Activated CD4-positive, alpha-beta T cell treated with anti-CD3 and anti-CD28 coated beads, Interleukin-2, amount 50 U/mL, for 24 hours (primary cell): ENCODE measurements at places on chromosomes 7 and 10.

DNA sequence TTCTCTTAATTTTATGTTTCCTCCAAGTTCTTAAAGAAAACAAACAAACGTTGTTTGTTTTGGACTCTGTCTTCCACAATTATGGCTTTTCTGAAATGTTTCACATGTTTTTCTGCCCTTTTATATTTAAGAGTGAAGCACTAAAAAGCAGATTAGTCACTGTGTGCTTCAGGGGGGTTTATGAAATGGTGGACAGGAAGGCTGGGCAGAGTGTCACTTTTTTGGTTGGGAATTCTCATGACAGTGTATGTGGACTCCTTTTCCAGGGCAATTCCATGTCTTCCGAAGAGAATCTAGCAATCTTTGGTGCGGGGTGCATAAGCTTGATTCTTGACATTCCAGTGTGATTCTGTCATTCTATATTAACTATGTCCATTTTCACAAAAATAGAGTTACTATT is 669.4 kb downstream of the PARD3 start:
- DNase-seq = no peak

DNA sequence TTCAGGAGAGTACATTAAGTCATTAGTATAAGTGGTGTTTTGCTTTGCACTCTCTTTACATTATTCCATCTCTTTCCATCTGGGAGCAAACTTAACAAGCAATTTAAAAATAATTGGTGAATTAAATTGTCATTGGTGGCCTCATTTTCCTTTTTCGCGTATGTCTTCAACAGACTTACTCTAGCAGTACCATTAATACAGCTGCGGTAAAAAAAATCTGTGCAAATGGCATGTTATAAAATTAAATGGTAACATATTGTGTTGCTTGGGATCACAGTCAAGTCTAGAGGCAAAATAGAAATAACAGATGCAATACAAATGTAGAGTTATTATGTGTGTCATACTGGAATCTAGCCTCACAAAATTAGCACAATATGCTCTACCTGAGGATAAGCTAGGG is 322.4 kb downstream of the PCDH15 start:
- no peak for DNase-seq

- no peak for DNase-seq
These were observed 28.8 kb downstream of the ITGB8 start for GRCh38 chr7:20359341-20359963.

DNA sequence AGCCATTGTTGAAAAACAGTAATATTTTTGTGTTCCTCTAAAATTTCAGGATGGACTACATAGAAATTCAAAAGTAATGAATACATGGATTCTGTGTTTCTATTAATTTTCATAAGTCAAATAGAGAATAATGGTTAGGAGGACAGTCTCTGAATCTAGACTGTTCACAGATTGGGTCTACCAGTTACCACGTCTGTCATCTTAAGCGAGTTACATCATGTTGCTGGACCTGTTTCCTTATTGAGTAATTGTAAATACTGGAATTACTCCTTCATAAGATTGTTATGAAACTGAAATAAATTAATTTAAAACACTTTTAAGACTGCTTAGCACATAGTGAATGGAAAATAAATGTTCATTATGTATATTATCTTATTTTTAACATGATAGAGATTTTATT is 172.3 kb downstream of the KCND2 start:
- DNase-seq = no peak

- DNase-seq = no peak
These were observed 827 bp upstream of the FASTK start for GRCh38 chr7:151081170-151082101.

DNA sequence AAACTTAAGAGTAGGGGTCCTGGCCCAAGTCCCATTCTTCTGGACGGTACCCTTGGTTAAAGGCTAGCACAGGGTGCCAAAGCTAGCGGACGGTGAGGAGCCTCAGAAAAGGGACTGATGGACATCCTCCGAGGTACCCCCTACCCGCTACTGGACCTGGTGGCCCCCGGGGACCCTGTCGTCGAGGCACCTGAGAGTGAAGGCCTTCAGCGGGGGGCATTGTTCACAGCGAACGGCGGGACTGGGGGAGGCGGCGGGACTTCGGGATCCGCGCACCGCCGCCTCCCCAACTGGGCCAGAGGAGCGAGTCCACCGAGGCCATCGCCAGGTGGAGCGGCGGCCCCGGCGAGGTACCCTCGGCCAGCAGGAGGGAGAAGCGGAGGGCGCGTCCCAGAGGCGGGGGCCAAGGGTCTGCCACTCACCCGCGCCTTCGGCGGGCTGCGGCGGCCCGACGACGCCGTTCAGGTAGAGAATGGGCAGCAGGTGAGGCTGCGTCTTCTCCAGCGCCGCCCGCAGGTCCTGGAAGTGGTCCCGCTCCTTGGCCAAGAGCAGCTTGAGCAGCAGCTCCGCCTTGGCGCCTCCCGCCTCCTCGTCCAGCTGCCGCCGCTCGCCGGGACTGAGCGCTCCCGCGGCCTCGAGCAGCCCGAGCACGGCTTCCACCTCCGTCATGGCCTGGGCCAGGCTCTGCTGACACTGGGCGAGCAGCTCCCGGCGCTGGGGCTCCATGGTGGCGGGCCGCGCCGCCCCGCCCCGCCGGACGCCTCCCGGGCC is 575 bp downstream of the DLG5 start:
- DNase-seq = no peak

DNA sequence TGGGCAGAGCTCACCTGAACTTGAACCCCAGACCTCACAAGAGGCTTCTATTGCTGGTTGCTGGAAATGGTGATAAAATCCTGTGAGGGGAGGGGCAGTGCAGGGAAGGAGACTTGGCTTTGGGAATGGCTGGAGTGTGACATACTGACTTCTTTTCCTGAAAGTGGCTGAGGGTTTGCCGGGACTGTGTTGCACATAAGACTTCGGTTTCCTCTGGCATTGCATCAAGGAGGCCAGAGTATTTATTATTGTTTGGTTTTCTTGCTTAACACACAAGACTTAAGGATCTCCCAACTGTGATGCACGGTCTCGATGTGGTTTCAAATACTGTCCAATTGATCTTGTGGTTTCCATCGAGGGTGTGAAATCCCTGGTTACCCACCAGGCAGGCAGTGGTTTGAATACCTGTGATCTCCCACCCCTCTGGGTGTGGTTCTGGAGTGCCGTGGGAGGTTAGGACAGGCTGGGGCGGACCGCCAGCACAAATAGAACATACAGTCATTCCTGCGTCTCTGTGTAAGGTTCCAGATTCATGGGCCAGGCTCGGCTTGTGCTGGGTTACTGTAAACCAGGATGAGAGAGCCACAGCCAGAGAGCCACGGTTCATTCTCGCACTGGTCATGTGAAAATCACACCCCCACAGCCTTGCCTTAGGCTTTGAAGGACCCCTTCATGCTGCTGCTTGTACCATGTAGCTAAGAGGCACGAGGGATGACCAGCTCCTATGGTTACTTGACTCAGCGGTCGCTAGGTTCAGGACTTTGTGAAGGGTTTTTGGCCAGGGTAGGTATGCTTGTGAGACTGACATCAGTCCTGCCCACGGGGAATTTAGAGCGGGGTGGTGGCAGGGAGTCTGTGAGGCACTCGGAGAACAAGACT is 39.2 kb downstream of the WBP1L start:
- no peak for DNase-seq

DNA sequence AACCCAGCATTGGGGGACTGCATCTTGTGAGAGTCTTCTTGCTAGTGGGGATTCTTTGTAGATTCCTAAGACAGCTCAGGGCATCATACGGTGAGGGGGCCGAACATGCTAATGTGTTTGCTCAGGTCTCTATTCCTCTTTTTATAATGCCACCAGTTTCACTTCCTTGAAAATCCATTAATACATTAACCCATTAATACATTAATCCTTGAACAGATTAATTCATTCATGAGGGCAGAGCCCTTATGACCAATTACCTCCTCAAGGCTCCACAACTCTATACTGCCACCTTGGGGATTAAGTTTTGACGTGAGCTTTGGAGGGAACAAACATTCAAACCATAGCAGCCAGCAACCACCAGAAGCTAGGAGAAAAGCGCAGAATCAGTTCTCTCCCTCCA is 67.2 kb upstream of the POT1 start:
- DNase-seq = no peak

GRCh38 chr7:27779873-27780272 is 39.9 kb downstream of the TAX1BP1 start:
- no peak for DNase-seq

DNA sequence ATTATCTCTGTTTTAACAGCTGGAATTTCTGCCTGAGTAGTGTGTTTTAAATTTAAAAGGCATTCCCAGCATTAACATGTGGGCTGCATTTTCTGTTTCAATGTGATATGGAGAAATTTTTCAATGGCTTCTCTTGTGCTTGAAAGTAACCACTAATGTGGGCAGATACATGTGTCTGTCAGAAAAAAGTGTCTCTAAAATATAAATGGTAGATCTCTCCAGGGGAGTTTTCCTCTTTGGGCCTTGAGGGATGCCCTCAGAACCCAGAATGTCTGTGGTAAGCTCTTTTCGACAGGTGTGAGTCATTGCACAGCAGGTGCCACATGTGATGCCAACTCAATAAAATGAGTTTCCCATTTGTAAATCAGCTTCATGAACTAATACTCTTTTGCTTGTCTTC is 221.1 kb downstream of the SEMA3E start:
- no peak for DNase-seq

GRCh38 chr10:108303149-108303548 is 1138.6 kb upstream of the SORCS1 start:
- no peak for DNase-seq

- no peak for DNase-seq
These were observed 207.4 kb downstream of the DIP2C start for GRCh38 chr10:482051-482501.

- DNase-seq = no peak
These were observed 7.7 kb downstream of the RHEB start for GRCh38 chr7:151511946-151512345.

DNA sequence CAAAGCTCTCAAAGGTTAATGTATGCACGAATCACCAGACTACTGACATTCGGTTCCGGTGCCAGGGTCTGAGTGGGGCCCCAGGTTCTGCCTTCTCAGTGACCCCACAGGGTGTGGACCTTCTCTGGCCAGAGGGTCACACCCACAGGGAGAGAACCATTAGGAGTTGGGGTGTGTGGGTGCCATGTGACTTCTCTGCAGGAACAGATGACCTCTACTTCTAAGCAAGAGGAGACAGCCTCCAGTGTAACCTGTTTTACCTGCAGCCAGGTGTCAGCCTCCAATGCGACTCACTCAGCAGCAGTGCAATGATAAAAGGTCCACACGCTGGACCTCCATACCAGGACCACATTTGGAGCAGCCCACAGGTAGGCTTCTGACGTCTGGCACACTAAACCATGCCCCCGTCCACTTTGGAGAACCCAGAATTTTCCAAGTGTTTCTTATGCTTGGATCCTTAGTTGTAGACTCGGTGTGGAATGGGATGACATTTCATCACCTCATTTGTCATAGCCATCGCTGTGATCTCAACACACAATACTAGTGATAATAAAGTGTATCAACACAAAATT is 16.2 kb upstream of the INSIG1 start:
- no peak for DNase-seq

DNA sequence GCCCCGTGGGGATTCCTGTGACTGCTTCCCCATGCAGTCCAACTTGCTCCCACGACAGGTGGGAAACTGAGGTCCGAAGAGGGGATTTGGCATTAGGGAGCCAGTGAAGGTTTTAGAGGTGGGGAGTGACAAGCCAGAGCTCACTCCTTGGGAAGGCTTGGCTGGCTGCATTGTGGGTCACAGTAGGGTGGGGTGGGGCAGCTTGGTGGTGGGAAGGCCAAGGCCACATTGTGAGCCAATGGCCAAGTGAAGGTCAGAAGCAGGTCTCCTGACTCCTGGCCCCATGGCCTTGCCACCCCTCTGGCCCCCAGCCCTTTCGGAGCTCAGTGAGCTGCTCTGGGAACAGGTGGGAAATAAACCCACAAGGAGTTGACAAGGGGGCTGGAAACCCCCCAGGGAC is 2.5 kb downstream of the C10orf105 start:
- no peak for DNase-seq

- no peak for DNase-seq
These were observed 94.9 kb downstream of the GPR26 start for GRCh38 chr10:123761038-123761428.

- DNase-seq = no peak
These were observed 16.1 kb upstream of the CDK14 start for GRCh38 chr7:90580051-90580450.

GRCh38 chr7:138853448-138853847 is 55.5 kb upstream of the ATP6V0A4 start:
- no peak for DNase-seq

DNA sequence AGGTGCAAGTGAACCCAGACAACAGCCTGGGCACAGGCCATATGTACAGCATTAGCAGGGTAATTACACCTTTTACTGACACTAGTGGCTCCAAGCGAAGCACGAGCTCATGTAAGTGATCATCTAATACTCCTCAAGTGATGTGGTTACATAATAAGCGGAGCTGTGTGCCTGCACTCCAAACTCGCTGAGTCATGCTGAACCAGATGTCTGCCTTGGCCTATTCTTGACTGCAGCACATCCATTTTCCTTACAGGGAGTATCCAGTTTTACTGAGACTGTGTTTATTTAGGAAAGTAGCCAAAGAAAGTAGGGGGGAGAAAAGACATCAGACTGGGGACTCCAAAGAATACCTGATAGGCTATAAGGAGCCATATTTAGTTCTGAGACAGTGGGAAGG is 90.1 kb downstream of the GRM3 start:
- no peak for DNase-seq

GRCh38 chr10:35979116-35979515 is 337.0 kb upstream of the FZD8 start:
- DNase-seq = no peak

GRCh38 chr7:55250313-55250712 is 114.8 kb upstream of the LANCL2 start:
- DNase-seq = no peak

- DNase-seq = no peak
These were observed 425.7 kb upstream of the SEMA3D start for GRCh38 chr7:85612514-85612913.

GRCh38 chr10:11810973-11811372 is 12.2 kb upstream of the PROSER2 start:
- DNase-seq = no peak

- no peak for DNase-seq
These were observed 20.0 kb downstream of the TWIST1 start for GRCh38 chr7:19097165-19098055.

- DNase-seq = no peak
These were observed 228.4 kb downstream of the FANK1 start for GRCh38 chr10:126124668-126125349.

GRCh38 chr10:132793871-132794849 is 8.2 kb upstream of the NKX6-2 start:
- DNase-seq = no peak

DNA sequence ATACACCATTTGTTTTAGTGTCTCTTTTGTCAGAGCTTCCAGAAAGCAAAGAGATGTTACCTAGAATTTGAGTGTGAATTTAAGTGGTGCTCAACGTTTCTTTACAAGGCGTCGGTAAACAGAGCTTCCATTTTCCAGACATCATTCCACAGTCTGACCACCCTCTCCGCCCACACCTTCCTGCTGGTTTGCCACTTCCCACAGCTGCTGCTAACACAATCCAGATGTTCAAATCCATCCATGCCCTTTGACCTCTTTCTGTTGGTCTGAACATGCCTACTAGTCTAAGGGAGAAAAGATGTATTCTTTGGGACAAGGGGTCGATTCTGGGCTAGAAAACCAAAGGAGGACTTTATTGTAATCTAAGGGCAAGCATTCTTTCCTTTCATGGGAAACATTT is 86.1 kb downstream of the FAM107B start:
- no peak for DNase-seq

- DNase-seq = no peak
These were observed 6.1 kb upstream of the ABCA13 start for GRCh38 chr7:48165157-48165556.

- DNase-seq = no peak
These were observed 55.1 kb upstream of the CALN1 start for GRCh38 chr7:72467237-72467636.
